ENCODE measurements at places on chromosomes 16 and 17. TPM values are rescaled to one million over a fixed set of nuclear protein-coding genes. Genes with fewer than 3 reads are reported as not detected.

DNA sequence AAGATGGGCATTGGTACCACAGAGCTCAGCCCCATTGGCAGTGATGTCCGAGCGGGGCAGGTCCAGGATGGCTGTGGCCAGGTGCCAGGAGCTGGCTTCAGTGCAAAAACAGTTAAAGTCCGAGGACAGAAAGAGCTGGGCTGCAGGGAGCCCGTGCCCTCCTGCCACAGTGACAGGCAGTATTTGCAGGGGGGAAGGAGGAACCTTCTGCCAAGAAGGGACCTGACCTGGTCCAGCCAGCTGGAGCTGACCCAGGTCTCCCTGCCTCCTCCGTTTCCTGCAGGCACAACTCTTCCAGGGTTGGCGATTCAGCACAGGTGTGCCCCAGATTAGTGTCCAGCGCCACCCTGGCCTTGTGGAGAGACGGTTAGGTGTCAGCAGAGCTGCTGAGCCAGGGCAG is 199.0 kb downstream of the ENGASE start:
- DNase-seq = no peak
- H3K27me3 ChIP-seq = peaks cover 78% of the 10 kb centered on the region
- no peaks in the 10 kb centered on the region for H3K36me3 ChIP-seq
- H3K27ac ChIP-seq = no peak overlapping the region
- no peaks in the 10 kb centered on the region for H3K4me1 ChIP-seq

DNA sequence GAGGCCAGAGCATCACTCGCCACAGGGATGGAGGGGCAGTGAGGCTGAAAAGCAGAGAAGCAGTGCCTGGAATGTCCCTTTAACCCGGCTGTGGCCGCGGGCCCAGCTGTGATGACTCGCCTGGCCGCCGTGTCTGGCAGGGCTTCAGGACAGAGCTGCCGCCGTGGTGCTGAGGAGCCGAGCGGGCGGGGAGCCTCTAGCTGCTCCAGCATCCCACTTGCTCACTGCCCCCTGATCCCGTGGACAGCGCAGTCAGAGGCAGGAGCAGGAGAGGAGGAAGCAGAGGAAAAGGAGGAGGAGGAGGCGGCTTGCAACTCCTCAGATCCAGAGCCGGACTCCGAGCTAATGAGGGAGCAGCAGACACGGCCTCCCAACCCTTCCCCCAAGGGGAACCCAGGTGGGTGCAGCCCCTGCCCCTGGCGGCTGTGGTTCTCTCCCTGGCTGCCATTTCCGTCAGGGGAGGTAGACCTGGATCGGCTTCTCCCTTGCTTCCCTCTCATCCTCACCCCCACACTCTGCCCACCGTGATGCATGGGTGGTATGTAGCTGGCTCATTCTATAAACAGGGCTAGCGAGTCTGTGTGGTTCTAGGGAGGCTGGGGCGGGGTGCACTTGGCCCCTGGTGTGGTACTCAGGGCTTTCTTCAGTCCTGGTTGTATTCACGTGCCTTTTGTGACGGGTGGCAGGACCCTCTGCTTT is 165.7 kb downstream of the CMIP start:
- no peaks in the 10 kb centered on the region for H3K36me3 ChIP-seq
- peaks cover 38% of the 10 kb centered on the region for H3K4me1 ChIP-seq
- peak overlapping the region; percentile 21 for H3K4me3 ChIP-seq
- no peaks in the 10 kb centered on the region for H3K27me3 ChIP-seq
- H3K27ac ChIP-seq = no peak overlapping the region
- peak; percentile 87 for DNase-seq

SAMD14 gene
- total RNA-seq = 0.44 TPM

GRCh38 chr17:6712058-6712853 is 913 bp downstream of the SLC13A5 start:
- no peak overlapping the region for H3K27ac ChIP-seq
- DNase-seq = no peak
- no peak overlapping the region for H3K4me3 ChIP-seq
- peaks cover 8% of the 10 kb centered on the region for H3K4me1 ChIP-seq
- H3K27me3 ChIP-seq = peaks cover 28% of the 10 kb centered on the region
- H3K36me3 ChIP-seq = no peaks in the 10 kb centered on the region

GRCh38 chr17:45070809-45071208 is 9.7 kb downstream of the NMT1 start:
- no peak overlapping the region for H3K27ac ChIP-seq
- H3K4me1 ChIP-seq = peaks cover 42% of the 10 kb centered on the region
- H3K4me3 ChIP-seq = no peak overlapping the region
- H3K27me3 ChIP-seq = no peaks in the 10 kb centered on the region
- no peak for DNase-seq
- peaks cover 48% of the 10 kb centered on the region for H3K36me3 ChIP-seq

DNA sequence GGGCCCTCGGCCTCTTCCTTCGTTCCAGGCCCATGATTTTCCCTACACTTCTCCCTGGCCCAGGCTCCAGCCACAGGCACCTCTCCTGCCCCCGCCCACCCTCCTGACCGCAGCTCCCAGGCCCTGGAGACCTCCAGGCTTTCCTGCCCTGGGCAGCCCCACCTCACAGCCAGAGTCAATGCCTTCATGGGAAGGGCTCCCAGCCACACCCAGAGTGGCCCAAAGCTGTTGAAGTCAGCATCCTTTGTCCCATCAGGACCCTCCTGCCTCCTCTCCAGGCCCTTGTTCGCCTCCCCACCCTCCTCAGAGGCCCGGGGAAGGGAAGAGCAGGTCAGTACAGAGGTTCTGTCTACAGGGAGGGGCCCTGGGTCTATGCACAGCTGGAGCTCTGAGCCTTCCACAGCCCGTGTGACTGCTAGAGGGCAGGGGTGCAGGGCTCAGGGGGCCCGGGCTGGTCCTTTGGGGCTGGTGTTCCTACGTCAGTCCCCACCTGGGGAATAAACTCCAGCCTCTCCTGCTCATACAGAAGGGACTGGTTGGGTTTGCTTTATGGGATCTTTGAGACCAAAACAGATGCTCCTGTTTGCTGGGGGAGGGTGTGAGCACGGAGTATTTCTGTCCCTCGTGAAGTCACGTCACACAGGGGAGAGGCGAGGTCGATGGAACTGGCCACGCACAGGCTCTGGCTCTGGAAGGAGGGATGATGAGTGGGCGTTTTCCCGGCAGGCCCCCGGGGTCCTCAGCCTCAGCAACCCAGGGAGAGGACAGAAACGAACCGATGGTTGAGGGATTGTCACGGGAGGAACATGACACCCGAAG is 20.3 kb downstream of the TRARG1 start:
- H3K36me3 ChIP-seq = no peaks in the 10 kb centered on the region
- peaks cover 10% of the 10 kb centered on the region for H3K27me3 ChIP-seq
- H3K4me1 ChIP-seq = no peaks in the 10 kb centered on the region
- no peak for DNase-seq
- H3K27ac ChIP-seq = no peak overlapping the region
- H3K4me3 ChIP-seq = no peak overlapping the region

DNA sequence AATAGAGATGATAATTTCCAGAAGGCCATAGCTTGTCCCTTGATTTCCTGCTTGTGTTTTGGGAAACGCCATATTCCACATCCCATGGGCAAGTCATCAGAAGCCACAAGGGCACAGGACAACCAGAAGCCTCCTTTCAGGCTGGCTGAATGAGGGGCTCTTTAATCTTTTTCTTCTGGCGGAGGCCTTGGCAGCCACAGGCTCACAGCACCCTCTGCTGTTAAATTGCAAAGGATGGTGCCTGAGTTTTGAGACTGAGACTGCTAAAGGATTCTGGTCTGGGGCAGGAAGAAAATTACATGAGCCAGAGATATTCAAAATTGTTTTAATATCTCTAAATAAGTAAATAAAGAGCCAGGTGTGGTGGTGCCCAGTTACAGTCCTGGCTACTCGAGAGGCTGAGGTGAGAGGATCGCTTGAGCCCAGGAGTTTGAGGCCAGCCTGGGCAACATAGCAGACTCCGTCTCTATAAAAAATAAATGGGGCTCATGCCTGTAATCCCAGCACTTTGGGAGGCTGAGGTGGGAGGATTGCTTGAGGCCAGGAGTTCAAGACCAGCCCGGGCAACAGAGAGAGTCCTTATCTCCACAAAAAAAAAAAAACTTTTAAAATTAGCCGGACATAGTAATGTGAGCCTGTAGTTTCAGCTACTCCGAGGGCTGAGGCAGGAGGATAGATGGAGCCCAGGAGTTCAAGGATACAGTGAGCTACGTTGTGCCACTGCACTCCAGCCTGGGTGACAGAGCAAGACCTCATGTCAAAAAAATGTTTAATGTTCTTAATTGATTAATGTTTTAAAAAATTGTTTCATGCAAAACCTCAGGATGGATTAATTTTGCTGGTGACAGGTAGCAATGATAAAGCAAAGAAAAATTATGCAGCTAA is 26.3 kb downstream of the AARSD1 start:
- no peak overlapping the region for H3K4me3 ChIP-seq
- DNase-seq = peak; percentile 38
- H3K27ac ChIP-seq = no peak overlapping the region
- H3K4me1 ChIP-seq = no peaks in the 10 kb centered on the region

GRCh38 chr16:28165598-28165997 is 46.2 kb downstream of the XPO6 start:
- H3K27ac ChIP-seq = no peak overlapping the region
- H3K4me3 ChIP-seq = no peak overlapping the region
- no peak for DNase-seq
- no peaks in the 10 kb centered on the region for H3K4me1 ChIP-seq

CA10 gene
- not detected for total RNA-seq

SNF8 gene
- total RNA-seq = 107 TPM

DNA sequence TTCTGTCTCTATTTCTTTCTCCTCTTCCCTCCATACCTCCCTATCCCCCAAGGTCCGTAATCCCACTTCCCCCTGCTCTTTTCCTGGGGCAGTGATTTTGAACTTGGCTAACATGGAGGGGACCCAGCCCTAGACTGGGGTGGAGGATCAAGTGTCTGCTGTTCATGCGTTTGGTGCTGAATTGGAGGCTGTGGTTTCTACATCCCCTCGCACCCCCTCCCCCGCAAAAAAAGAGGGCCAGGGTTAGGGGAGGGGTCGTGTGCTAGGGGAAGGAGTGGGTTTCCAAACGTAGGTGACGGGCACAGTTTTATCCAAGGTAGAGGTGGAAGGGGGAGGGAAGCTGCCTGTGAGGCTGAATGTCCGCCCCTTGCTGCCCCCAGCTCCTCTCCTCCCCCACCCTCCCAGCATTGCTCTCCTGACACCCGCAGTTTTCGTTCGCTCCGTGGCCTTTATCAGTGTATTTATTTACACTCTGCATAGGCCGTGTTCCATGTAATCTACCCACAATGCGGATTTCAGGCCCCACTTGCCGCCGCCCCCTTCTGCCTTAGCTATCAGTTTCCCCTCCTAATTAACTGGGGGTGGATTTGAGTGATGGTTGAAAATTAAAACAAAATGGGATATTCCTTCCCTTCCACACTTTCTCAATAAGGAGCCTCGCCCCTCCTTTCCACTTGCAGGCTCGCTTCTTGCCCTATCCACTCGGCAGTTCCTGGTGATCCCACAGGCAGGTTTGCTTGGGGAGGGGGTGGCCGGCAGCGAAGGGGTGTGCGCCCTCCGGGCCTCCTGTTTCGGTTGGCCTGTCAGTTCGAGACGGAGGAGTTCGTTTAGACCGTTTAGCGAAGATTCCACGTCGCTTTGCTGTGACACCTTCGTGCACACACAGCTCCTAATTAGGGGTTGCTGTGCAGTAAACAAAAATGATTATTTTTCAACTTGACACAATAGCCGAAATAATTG is 2.0 kb downstream of the GNAO1 start:
- peaks cover 21% of the 10 kb centered on the region for H3K4me1 ChIP-seq
- H3K4me3 ChIP-seq = peak overlapping the region; percentile 43
- no peak for DNase-seq
- no peaks in the 10 kb centered on the region for H3K27me3 ChIP-seq
- no peaks in the 10 kb centered on the region for H3K36me3 ChIP-seq
- no peak overlapping the region for H3K27ac ChIP-seq

GRCh38 chr16:85635545-85636140 is 22.5 kb downstream of the GSE1 start:
- no peak overlapping the region for H3K4me3 ChIP-seq
- DNase-seq = no peak
- no peaks in the 10 kb centered on the region for H3K27me3 ChIP-seq
- H3K36me3 ChIP-seq = peaks cover 3% of the 10 kb centered on the region
- H3K27ac ChIP-seq = no peak overlapping the region

- no peak overlapping the region for H3K27ac ChIP-seq
- no peak for DNase-seq
- no peaks in the 10 kb centered on the region for H3K36me3 ChIP-seq
- no peaks in the 10 kb centered on the region for H3K27me3 ChIP-seq
- no peaks in the 10 kb centered on the region for H3K4me1 ChIP-seq
Observed at GRCh38 chr16:49585143-49585832, 211.7 kb downstream of the C16orf78 start.

GRCh38 chr17:20059728-20060188 is 50.6 kb downstream of the SPECC1 start:
- no peak overlapping the region for H3K4me3 ChIP-seq
- no peaks in the 10 kb centered on the region for H3K27me3 ChIP-seq
- H3K4me1 ChIP-seq = peaks cover 5% of the 10 kb centered on the region

DNA sequence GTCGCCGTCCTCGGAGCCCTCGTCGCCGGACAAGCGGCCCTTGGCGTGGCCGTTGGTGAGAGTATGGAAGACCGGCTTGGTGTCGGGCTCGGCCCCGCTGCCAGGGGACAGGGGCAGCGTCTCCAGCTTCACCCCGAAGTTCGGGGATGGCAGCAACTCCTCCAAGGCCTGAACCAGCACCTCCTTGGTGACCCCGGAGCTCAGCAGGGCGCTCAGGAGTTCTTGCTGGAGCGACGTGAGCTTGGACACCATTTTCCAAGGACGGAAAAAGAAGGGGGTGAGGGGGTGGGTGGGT is 279 bp downstream of the HNF1B start:
- H3K36me3 ChIP-seq = no peaks in the 10 kb centered on the region
- H3K27me3 ChIP-seq = peaks cover 59% of the 10 kb centered on the region
- H3K27ac ChIP-seq = no peak overlapping the region
- H3K4me3 ChIP-seq = no peak overlapping the region
- no peak for DNase-seq
- peaks cover 37% of the 10 kb centered on the region for H3K4me1 ChIP-seq

- no peak overlapping the region for H3K4me3 ChIP-seq
- no peaks in the 10 kb centered on the region for H3K36me3 ChIP-seq
- no peak overlapping the region for H3K27ac ChIP-seq
Observed at GRCh38 chr17:48505788-48506187, 25.0 kb downstream of the HOXB1 start.

- no peak for DNase-seq
- no peaks in the 10 kb centered on the region for H3K4me1 ChIP-seq
- H3K4me3 ChIP-seq = no peak overlapping the region
- no peak overlapping the region for H3K27ac ChIP-seq
- H3K27me3 ChIP-seq = no peaks in the 10 kb centered on the region
- H3K36me3 ChIP-seq = no peaks in the 10 kb centered on the region
Observed at GRCh38 chr16:20259541-20259940, 67.8 kb downstream of the GP2 start.

- no peaks in the 10 kb centered on the region for H3K27me3 ChIP-seq
- H3K4me3 ChIP-seq = no peak overlapping the region
- DNase-seq = no peak
Observed at GRCh38 chr17:54277868-54278267, 455.1 kb downstream of the KIF2B start.

ASB16 gene
- 7.7 TPM for total RNA-seq

NACA2 gene
- total RNA-seq = not detected

GRCh38 chr17:83064021-83064731 is 15.2 kb upstream of the METRNL start:
- no peak overlapping the region for H3K27ac ChIP-seq
- no peak overlapping the region for H3K4me3 ChIP-seq
- no peaks in the 10 kb centered on the region for H3K36me3 ChIP-seq
- peaks cover 8% of the 10 kb centered on the region for H3K4me1 ChIP-seq

GRCh38 chr17:45171338-45172231 is 9.9 kb downstream of the HEXIM2 start:
- H3K36me3 ChIP-seq = no peaks in the 10 kb centered on the region
- H3K4me3 ChIP-seq = peak overlapping the region; percentile 6
- H3K27ac ChIP-seq = peak overlapping the region; percentile 82
